GM18507 (cell line): ENCODE measurements at places on chromosomes 7 and 10.

DNA sequence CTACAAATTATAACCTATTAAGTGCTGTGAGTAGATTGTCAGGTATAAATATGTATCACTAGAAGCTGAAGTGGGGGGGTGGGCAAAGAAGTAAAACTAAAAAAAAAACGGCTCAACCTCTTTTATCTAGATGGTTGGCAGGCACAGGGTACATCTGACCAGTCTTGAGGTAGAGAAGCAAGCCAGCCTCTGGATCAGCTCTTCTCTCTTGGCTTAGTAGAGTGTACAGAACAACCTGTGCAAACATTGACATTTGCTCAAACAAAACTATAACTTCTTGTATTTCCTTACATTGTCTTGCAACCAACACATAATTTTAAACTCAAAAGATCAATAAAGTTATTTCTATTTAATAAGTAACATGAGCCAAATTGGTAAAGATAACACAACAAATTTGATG lies 25.6 kb downstream of the DNA2 start:
- DNase-seq, result no peak

GRCh38 chr7:105837765-105838626 lies 38.4 kb downstream of the ATXN7L1 start:
- no peak for DNase-seq

DNA sequence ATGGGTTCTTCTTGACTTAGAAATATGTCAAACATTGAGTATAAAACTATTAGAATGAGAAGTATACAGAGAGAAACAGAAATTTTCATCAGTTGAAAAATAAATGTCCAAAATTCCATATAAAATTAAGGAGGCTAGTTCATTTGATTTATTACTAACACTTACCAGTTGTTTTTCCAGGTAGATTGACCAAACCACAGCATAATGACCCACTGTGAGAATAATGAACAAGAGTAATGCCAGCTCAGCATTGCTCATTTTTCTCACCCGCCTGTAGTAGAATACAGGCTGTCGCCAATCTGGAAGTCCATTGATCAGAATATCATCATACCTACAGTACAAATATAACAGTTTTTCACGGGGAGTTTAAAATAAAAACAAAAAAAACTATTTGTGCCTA lies 82.9 kb downstream of the DNAJC1 start:
- no peak for DNase-seq

- no peak for DNase-seq
These were observed 22.6 kb downstream of the PNPLA8 start for GRCh38 chr7:108503112-108504026.

GRCh38 chr10:132541601-132542011 lies 4.0 kb downstream of the INPP5A start:
- no peak for DNase-seq
